ENCODE measurements at places on chromosomes 1 and 21.

- no peak for DNase-seq
These were observed 262.2 kb upstream of the POU3F1 start for GRCh38 chr1:38308780-38309179.

GRCh38 chr1:180912801-180913565 is at the start of gene KIAA1614:
Gene KIAA1614, plus strand, starts transcription at chr1:180912897. Its CDS starts 347 bp downstream, at chr1:180913244.
- no peak for DNase-seq

DNA sequence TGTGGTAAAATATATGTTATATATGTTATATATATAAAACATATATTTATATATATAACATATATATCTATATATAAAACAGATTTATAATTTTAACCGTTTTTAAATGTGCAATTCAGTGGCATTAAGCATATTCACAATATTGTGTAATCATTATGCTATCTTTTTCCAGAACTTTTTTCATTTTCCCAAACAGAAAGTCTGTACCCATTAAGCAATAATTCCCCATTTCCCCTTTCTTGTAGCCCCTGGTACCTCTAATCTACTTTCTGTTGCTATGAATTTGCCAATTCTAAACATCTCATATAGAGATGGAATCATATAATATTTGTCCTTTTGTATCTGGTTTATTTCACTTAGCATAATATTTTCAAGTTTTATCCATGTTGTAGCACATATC is 10.7 kb upstream of the ARHGEF11 start:
- no peak for DNase-seq

GRCh38 chr1:65904681-65905083 is 112.0 kb downstream of the PDE4B start:
- no peak for DNase-seq

- no peak for DNase-seq
These were observed 257.8 kb upstream of the HOOK1 start for GRCh38 chr1:59556802-59557548.

GRCh38 chr1:2563205-2563604 is 7.0 kb downstream of the TNFRSF14 start:
- no peak for DNase-seq

DNA sequence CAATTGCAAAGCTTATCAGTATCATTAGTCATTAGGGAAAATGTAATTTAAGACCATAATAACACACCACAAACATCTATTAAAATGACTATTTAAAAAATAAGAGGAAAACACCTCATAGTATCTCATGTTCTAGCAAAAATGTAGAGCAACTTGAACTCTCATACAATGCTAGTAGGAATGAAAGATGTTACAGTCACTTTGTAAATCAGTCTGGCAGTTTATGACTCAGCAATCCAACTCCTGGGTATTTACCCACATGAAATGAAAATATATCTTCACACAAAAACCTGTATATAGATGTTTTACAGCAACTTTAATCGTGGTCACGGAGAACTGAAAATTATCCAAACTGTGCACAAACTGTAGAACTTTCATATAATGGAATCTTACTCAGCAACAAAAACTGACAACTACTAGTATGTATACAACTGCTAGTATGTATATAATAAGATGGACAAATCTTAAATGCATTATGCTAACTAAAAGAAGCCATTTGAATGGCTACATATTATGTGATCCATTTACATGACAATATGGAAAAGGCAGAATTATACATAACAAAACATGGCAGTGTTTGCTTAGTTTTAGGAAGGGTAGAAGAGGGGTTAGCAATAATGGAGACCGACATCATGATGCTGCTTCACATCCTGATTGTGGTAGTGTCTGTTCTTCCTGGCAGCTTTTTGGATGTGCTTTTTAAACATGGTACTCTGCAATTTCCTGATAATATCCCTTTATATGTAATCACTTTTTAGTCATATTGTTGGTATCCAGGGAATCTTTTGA is 267.0 kb downstream of the KCTD3 start:
- no peak for DNase-seq

- no peak for DNase-seq
These were observed 10.3 kb upstream of the TTF2 start for GRCh38 chr1:117049857-117050256.

- DNase-seq = no peak
These were observed 21.0 kb downstream of the C1orf174 start for GRCh38 chr1:3879099-3879498.

DNA sequence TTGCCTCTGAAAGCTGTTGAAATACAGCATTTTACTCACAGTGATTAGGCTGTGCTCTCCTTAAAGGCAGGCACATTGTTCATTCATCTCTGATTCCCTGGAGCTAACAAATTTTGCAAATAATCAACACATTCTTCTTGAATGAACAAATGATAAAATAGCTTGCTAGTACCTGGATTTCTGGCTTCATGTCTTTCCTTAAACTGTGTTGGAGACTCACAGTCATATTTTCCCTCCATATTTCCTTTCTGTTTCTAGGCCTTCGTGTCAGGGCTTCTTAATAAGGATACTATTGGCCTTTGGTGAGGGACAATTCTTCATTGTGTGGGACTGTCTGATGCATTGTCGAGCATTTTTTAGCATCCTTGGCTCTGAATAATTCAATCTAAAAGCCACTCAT is 9.7 kb downstream of the HSD11B1 start:
- DNase-seq = no peak

GRCh38 chr1:205248793-205249601 is 21.3 kb downstream of the TMCC2 start:
- DNase-seq = no peak

- DNase-seq = no peak
These were observed 157.2 kb upstream of the KAZN start for GRCh38 chr1:14441302-14441741.

GRCh38 chr1:173050865-173051264 is at the start of gene TNFSF18:
Gene TNFSF18, minus strand, starts transcription at chr1:173050941. Its CDS starts 45 bp downstream, at chr1:173050896.
- DNase-seq = no peak

DNA sequence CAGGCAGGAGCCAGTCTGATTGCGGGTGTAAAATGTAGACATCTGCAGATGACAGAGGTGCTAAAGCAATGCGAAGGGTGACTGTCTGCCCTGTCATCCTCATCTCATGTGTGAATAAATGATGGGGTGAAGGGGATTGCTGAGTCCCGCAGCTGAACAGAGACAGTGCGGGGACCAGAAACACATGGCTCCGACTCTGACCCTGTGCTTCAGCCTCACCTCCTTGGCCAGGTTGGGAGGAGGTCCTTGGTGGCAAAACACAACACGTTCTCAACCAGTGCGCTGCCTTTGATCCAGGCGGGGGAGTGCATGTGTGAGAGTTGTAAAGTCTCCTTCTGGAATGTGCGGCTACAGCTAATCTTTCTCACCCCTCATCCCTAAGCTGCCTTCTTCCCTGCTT is 32.0 kb upstream of the TTC22 start:
- no peak for DNase-seq

DNA sequence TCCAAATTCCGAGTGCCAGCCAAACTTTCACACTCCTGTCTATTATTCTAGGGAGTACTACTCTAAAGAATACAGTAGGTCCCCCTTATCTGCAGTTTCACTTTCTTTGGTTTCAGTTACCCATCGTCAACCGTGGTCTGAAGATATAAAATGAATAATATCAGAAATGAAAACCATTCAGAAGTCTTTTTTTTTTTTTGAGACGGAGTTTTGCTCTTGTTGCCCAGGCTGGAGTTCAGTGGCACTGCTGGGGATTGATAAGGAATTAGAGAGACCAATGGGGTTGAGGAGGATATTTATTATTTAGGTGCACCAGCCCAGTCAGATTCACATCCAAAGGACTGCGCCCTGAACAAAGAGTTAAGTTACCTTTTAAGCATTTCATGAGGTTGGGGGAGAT is 52.9 kb upstream of the SRSF10 start:
- no peak for DNase-seq

DNA sequence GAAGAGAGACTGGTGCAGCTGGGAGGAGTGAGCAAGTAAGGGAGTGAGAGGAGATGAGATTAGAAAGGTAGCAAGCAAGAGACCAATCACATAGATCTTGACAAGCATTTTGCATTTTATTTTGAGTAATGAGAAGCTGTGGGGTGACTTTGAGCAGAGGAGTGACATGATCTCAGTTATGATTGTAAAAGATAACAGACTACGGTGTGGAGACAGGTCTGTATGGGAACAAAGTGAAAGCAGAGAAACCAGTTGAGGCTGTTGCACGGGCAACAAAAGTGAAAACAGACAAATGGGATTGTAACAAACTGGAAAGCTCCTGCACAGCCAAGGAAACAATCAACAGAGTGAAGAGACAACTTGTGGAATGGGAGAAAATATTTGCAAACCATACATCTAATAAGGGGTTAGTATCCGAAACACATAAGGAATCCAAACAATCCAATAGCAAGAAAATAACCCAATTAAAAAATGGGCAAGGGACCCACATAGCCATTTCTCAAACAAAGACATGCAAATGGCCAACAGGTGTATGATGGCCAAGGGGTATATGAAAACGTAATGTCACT is 68.4 kb downstream of the SNRPE start:
- DNase-seq = no peak

DNA sequence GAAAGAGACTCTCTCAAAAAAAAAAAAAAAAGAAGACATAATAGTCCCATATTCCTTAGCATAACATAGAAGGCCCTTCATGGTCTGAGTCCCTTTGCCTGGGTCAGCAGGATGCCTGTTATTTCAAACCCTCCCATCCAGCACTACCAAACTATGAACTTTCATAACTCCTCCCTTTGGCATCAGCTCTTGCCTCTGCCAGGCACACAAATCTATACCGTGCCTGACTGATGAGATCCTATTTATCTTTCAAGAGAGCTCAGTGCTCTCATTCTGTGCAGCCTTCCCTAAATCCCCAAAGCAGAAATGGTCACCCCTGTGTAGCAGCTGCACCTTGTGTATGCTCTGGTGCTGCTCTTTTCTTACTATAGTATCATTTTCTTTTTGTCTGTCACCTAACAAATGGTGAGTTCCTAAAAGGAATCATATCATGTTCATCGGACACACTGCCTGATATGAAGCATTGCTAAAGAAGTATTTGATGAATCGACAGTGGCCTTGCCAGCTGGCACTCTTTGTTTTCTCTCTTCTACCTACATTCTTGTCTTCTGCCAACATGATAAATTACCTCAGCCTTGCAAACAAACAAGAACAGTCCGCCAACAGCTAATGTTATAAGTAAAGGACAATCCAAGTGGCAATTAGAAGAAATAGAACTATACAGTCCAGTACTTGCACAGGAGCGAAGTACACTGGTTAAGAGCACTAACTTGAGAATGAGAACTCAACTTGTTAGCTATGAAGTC is 29.9 kb downstream of the FMO4 start:
- DNase-seq = no peak

DNA sequence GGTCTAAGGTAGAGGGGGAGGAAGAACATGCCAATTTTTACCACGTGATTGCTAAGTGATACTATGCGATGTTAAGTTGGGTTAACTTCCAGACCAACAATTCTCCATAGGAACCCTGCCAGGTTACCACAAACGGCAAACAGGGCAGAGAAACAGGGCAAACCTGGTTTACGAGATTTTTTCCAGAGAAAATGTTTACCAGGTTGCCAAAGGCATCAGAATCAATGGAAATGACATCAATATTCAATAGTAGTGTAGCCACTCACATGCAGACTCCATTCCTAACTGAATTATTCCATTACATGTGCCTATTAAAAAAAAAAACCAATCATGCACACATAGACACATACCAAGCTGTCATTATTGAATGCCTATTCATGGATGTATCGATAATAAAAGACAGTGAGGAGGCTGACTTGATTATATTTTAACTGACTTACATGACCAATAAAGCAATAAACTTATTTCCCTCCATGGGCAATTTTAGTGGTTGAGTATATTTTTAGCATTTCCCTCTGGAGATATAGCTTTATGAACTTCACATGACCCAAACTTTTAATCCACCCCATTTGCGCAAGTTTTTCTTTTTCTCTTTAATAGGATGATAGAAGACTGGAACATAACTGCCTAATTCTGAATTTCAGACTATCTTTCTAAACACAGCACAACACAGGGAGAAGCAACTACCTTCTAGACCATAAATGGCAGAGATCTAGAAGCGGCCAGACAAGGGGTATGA is 40.5 kb upstream of the KCNE1 start:
- DNase-seq = no peak

DNA sequence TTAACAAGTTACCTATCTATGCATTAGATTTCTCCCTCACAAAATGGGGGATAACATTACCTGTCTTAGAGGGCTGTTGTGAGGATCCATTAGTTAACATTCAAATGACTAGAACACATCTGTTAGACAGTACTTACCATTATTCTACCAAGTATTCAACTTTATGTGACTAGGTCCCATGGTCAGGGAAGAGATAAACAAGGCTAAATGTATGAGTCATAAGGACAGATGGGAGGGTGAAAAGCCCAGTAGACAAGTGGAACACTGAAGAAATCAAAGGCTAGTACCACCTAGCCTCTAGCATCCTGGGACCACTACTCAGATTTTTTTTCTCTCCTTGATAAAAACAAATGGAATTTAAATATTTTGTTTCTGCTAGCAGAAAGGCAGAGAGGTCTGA is 9.0 kb upstream of the VHLL start:
- no peak for DNase-seq

- no peak for DNase-seq
These were observed 81.2 kb upstream of the F3 start for GRCh38 chr1:94622757-94623156.

- DNase-seq = no peak
These were observed 476.3 kb upstream of the ZRANB2 start for GRCh38 chr1:71557138-71557537.

DNA sequence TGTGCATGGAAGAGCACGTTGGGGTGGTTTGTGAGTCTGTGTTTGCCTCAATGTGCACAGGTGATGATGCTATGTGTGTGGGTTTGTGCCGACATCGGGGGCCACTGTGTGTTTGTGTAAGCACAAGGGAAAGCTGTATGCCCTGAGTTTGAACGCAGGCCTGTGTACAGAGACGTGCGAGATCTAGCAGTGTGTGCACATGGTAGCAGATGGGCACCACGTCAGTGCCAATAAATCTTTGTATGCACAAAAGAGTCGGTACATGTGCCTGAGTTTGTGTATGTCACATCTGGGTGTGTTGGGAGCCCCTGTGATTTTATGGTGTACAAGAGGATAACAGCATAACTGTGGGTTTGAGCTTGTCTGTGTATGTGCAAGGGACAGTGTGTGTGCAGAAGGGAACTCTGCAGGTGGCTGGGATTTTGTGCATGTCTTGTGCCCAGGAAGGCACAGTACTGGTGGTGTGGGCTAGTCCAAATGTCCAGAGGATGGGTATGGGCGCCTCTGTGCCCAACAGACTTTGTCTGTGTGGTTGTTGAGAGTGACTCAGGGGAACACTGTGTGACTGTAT is 32.0 kb upstream of the WASF2 start:
- DNase-seq = no peak

- no peak for DNase-seq
These were observed 31.7 kb upstream of the DMRTA2 start for GRCh38 chr1:50454911-50455310.

GRCh38 chr1:170864238-170864637 is 71.1 kb upstream of the MROH9 start:
- no peak for DNase-seq

- no peak for DNase-seq
These were observed 17.9 kb upstream of the SMG7 start for GRCh38 chr1:183454377-183454776.
